ENCODE measurements at places on chromosomes 6 and 20. TPM values are rescaled to one million over a fixed set of nuclear protein-coding genes. Genes with fewer than 3 reads are reported as not detected.

Gene BANF2
- total RNA-seq, result not detected

Gene EYA4
- total RNA-seq, result 2.4 TPM

Gene ECT2L
- total RNA-seq, result 0.45 TPM

Gene SLC22A7
- total RNA-seq, result 0.36 TPM

Gene ANKRD66
- total RNA-seq, result 0.27 TPM

Gene RNF182
- 18.6 TPM for total RNA-seq

Gene CYP39A1
- 8.5 TPM for total RNA-seq

Gene CDH22
- total RNA-seq, result 3.1 TPM

Gene PTCRA
- not detected for total RNA-seq

Gene FAM184A
- 30.4 TPM for total RNA-seq

Gene NOTCH4
- 6.9 TPM for total RNA-seq

Gene SAPCD1
- not detected for total RNA-seq

Gene ESR1
- total RNA-seq, result 0.09 TPM

Gene SNAP25
- total RNA-seq, result 79.8 TPM

Gene MOXD1
- 4.5 TPM for total RNA-seq

Gene PSMB1
- total RNA-seq, result 105 TPM

Gene PRDM13
- total RNA-seq, result 4.7 TPM

Gene GLP1R
- total RNA-seq, result 0.82 TPM

Gene DTD1
- total RNA-seq, result 48.3 TPM

Gene HELZ2
- total RNA-seq, result 6.7 TPM

Gene GPSM3
- total RNA-seq, result 0.82 TPM

Gene KIF25
- total RNA-seq, result 0.64 TPM

Gene MYLK4
- total RNA-seq, result 0.45 TPM

Gene C6orf163
- 12.3 TPM for total RNA-seq

Gene SUPT3H
- total RNA-seq, result 29.9 TPM

Gene BTNL2
- 0.18 TPM for total RNA-seq

Gene TBC1D22B
- total RNA-seq, result 8.1 TPM

Gene IFT52
- 46.0 TPM for total RNA-seq

Gene SMPD2
- total RNA-seq, result 6.4 TPM

Gene C6orf52
- total RNA-seq, result 1.5 TPM

Data from cerebellum (tissue), 4 donors.